Esophagus squamous epithelium (tissue), 5 donors: ENCODE measurements at places on chromosomes 7 and 10.

- DNase-seq: no peak
Observed at GRCh38 chr7:11630355-11630754, 201.6 kb downstream of the THSD7A start.

GRCh38 chr10:6926971-6927370 lies 346.9 kb upstream of the PRKCQ start:
- DNase-seq: no peak

DNA sequence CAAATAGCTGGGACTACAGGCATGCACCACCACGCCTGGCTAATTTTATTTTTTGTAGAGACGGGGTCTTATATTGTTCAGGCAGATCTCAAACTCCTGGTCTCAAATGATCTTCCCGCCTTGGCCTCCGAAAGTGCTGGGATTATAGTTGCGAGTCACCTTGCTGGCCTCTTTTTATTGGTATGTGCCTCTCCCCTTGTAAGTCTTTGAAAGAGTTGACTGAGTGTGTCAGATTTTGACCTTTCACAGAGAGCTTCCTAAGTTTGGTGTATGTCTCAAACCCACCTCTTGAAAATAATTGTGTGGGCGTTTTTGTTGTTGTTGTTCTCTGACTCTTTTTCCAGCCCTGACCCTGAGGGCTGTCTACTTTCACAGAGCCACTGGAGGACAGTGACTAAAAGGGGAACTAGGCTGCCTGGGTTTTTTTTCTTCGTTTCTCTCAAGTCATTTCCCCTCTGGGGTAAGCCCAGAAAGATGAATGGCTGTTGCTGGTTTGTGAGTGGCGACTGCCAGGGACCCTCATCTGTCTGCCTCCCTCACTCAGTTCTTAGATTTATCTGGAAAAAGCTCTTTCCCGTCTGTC lies 262.8 kb downstream of the ZEB1 start:
- no peak for DNase-seq

GRCh38 chr7:146503844-146504243 lies 387.2 kb downstream of the CNTNAP2 start:
- DNase-seq: no peak

DNA sequence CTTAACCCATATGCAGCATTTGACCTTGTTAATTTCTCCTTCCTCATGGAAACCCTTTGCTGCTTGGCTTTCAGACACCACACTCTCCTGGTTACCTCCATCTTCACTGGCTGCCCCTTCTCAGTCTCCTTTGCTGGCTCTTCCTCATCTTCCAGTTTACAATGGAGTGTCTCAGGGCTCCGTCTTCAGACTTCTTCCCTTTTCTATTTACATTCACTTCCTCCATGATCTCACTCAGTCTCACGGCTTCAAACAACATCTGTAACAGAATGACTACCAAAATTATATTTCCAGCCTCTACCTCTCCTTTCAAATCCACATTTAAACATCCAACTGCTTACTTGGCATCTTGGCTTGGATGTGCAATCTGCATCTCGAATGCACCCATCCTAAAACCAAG lies 140.4 kb downstream of the DKK1 start:
- no peak for DNase-seq

DNA sequence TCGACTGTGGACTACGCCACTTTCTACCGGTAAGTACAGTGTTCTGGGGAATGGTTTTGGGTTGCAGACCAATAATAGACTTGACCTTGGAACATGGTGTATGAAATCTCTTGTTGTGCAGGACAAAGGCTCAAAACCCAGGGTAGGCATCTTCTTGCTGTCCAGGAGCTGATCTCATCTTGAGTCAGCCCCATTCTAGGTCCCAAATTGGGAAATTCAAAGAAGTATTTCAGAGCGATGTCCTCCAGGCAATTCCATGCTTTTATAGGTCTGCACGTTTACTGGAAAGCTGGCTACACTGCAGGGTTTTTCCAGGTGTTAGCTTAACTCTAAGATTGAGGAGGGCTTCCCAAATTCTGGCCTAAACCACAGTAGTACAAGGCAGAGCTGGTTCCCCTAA lies 180.7 kb downstream of the BMPER start:
- DNase-seq: no peak

DNA sequence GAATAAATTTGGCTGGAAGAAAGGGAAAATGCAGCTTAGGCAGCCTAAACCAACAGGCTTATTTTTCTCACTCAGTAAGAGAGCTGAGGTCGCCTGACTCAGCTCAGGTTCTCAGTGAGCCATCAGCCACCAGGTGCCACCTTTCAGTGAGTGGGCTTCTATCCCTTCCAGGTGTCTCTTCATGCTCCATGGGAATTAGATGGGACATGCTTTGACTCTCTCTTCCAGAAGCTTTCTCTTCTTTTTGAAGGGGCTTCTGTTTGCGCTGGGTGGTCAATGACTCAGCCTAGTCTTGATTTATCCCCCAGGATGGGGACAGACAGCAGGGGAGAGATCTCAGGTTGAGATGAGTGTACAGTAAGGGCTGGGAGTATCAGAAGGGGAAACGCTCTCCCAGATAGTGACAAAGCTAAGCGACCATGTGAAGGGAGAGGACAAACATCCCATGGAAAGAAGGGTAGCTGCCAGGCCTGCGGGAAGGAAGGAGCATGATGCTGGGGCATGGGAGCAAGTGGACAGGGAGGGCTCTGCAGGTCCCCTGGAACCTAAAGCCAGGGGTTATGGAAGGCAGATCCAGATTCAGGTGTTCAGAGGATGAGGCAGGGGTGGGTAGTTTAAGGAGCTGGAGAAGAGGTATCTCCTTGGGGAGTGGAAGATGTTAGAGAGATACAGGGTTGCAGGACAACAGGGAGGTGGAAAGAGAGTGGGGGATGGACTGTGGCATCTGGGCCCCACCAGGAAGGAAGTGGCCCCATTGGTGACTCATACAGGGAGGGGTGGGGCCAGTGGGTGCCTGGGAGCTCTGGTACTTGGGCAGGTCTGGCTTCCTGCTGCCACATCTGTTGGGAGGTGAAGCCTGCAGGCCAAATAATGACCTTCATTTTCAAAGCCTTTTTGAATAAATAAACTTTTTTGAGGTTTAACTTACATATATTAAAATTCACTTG lies 32.5 kb downstream of the OGDH start:
- DNase-seq: no peak

DNA sequence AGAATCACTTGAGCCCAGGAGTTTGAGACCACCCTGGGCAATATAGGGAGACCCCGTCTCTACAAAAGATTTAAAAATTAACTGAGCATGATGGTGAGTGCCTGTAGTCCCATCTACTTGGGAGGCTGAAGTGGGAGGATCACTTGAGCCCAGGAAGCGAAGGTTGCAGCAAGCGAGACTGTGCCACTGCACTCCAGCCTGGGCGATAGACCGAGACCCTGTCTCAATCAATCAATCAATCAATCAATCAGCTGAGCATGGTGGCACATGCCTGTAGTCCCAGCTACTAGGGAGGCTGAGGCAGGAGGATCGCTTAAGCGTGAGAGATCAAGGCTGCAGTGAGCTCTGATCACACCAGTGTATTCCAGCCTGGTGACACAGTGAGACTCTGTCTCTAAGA lies 40.5 kb downstream of the DNAJB12 start:
- no peak for DNase-seq

- DNase-seq: no peak
Observed at GRCh38 chr10:51960494-51960895, 261.1 kb upstream of the CSTF2T start.

DNA sequence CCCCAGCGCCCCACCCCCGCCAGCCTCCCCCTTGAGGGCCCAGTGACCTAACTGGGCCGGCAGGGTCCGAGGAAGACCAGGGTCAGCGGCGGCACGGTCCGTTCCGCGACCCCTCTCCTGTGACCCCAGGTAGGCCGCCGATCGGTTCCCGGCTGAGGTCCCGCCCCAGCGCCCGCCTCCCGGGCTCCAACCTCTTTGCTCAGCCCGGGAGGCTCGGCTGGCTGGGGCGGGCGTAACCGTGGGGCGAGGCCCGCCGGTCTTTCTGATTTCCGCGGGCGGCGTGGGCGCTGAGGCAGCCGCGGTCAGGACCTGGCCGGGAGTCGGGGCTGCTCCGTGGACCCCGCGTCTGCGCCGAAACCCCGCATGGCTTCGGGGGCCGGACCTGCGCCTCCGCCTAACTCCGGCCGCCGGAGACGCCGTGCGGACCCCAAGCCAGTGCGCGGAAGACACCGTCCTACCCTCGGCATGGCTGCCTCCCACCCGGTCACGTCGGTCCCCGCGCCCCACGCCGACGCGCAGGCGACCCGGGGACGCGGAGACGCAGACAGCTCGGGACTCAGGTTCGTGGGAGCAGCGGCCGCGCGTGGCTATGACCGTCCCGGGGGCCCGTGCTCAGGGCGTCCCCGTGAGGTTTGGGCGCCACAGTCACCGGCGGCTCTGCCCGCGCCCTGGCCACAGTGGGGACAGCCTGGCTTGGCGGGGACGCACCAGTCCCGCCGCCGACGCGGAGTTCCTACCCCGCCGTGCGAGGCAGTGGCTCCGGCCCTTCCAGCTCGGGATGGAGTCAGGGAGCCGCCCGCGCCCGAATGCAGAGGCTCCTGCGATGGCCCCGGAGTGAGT lies 1.0 kb upstream of the VENTX start:
- DNase-seq: no peak

DNA sequence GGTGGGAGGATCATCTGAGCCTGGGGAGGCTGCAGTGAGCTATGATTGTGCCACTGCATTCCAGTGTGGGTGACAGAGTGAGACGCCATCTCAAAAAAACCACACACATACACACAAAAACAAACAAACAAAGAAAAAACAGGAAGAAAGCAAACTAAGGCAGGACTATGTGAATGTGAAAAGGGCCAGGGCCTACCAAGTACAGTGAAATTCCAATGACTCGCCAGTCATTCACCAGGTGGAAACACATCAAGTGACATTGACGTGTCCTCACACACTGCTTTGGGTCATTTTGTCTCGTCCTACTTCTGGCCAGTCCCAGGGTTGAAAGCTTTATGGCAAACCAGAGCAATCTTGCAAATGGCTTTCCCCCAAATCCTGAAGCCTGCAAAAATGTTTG lies 79.9 kb downstream of the HIP1 start:
- no peak for DNase-seq

DNA sequence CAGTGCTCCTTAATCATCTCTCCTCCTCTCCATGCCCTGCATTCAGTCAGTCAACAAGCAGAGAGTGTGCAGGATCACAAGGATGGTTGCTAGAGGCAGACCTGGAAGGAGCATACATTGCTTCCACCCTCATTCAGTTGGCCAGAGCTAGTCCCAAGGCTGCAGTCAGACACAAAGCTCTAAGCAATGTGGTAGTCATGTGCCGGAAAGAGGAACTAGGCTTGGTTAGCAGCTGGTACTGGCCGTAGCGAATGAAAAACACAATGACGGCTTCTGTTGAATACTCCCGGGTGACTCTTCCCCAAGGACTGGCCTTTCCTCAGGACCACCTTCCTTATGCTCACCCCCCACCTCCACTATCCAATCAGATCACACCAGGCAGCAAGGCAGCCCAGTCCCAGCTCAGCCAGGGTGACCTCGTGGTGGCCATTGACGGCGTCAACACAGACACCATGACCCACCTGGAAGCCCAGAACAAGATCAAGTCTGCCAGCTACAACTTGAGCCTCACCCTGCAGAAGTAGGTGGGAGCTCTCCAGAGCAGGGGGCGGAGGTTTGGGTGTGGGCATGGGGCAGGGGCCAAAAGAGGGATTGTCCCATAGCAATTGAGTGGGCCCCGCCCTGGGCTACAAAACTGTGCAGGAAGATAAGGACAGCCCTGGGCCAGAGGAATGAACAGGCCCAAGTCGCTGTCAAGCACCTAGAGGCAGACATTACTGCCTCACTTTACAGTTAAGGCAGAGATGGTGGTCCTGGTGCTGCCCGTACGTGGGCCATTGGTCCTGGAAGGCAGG lies 10.9 kb downstream of the LDB3 start:
- DNase-seq: no peak

GRCh38 chr7:43692582-43693373 lies 36.5 kb downstream of the COA1 start:
- DNase-seq: no peak
